ENCODE measurements at places on chromosomes 2 and 18.

GRCh38 chr2:23541503-23542229 lies 156.7 kb downstream of the KLHL29 start:
- DNase-seq, result no peak

- DNase-seq, result no peak
These were observed 29.4 kb downstream of the ITM2C start for GRCh38 chr2:230893841-230894781.

DNA sequence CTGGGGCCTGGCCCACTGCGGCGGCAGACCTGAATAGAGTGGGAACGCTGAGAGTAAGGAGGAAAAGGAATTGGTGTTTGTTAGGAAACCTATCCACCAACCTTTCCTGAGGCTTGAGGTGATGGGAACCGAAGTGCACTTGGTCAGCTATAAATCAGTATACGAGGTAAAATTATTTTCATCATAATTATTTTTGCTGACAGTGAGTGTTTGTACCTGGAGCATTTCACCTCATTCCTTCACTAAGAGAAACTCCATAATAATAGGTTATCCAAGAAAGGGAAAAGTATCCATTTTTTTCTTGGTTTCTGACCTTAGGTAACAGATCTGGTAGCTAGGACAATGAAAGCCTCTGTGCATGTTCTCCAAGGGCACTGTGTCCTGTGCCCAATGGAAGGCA lies 138.6 kb upstream of the RGPD4 start:
- DNase-seq, result no peak

- no peak for DNase-seq
These were observed 268.4 kb upstream of the CDH19 start for GRCh38 chr18:66872277-66872676.

- no peak for DNase-seq
These were observed 4.7 kb upstream of the CXCR4 start for GRCh38 chr2:136122661-136123060.

GRCh38 chr2:180723712-180724111 lies 256.7 kb upstream of the UBE2E3 start:
- no peak for DNase-seq

DNA sequence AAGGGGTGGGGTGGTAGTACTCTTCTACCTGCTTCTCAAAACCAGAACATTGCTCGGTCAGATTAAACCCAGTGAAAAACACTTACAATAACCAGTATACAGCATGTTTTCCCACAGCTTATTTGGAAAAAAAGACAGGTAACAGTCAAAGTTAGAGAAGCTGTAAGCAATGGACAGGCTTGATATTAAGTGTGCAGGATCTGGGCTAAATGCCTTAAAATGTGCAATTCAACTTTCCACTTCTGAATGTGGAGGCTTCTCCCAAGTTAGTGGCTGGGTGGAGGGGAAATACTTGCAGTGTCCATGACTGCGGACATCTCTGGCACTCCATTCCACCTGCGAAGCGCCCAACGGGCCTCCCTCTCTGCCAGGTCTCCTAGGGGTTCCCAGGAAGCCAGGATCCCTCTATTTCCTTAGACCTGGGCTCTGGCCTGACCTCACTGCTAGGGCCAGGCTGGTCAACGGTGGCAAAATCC lies 5.3 kb downstream of the ZEB2 start:
- DNase-seq, result no peak

- DNase-seq, result no peak
These were observed 918 bp upstream of the NETO1 start for GRCh38 chr18:72868585-72869225.

Data from activated CD4-positive, alpha-beta T cell treated with anti-CD3 and anti-CD28 coated beads, Interleukin-2, amount 50 U/mL, for 1 hour (primary cell).